Smooth muscle cell of the brain vasculature (primary cell): ENCODE measurements at places on chromosomes 11 and 22.

DNA sequence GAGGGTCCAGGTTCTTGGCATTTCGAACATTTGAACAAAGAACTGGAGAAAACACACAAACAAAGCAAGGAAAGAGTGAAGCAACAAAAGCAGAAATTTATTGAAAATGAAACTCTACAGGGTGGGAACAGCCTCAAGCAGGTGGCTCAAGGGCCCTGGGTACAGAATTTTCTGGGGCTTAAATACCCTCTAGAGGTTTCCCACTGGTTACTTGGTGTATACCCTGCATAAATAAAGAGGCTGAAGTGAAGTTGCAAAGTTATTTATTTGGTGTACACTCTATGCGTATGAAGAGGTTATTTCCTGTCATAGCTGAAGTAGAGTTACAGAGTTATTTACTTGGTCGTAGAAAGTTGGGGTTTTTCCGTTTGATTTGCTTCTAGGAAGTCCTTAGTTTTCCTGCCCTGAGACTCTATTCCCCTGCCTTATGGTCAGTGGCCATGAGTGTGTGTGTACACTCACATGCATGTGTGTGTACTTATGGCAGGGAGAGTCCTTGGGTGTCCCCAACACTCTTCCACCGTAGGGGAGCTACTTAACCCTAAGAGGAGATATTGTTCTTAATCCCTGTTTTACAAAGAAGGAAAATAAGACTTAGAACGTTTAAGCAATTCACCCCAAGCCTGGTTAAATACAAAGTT is 5.6 kb upstream of the SMCO4 start:
- DNase-seq: no peak

DNA sequence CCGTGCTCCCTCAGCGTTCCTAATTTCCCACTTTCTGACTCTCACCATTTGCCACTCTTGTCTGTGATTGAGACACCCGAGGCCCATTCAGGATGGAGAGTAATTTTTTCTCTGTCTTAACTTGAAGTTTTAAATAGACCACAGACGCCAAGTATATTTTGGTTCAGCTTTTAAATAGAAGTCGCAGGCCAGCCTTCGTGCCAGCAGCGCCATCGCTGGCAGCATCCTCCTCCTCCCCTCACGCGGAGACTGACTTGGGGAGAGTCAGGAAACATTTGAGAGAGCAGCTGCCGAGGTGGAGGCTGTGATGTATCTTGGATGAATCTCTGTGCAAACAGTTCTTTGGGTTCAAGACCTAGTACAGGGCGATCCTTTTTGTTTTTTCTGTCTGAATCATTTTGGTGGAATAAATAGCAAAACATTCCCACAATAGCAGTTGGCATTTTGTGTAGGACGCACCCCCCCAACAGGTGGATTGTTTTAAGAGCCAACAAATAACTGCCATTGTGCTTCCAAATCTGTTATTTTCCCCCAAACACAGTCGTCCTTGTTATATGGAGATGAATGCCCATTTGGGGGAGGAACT is 889 bp upstream of the DMC1 start:
- DNase-seq: no peak

DNA sequence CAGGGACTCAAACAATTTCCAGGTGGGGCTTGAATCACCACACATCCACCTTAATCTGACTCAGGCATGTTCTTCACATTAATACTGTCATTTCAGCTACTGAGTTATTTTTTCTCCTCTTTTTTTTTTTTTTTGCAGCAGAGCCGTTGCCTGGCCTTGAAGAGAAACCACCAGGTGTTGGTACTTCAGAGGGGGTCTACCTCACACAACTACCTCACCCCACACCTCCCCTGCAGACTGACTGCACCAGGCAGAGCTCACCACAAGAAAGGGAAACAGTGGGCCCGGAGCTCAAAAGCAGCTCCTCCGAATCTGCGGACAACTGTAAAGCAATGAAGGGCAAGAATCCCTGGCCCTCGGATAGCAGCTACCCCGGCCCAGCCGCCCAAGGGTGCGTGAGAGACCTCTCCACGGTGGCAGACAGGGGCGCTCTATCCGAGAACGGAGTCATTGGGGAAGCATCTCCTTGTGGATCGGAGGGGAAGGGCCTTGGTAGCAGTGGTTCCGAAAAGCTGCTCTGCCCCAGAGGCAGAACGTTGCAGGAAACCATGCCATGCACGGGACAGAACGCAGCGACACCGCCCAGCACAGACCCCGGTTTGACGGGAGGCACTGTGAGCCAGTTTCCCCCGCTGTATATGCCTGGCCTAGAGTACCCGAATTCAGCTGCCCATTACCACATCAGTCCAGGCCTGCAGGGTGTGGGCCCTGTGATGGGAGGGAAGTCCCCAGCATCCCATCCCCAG is 15.1 kb upstream of the SLC25A18 start:
- DNase-seq: no peak

- no peak for DNase-seq
Observed at GRCh38 chr11:74493791-74494630, 487 bp upstream of the LIPT2 start.

- DNase-seq: no peak
Observed at GRCh38 chr11:1060852-1061616, 13.6 kb upstream of the MUC2 start.

DNA sequence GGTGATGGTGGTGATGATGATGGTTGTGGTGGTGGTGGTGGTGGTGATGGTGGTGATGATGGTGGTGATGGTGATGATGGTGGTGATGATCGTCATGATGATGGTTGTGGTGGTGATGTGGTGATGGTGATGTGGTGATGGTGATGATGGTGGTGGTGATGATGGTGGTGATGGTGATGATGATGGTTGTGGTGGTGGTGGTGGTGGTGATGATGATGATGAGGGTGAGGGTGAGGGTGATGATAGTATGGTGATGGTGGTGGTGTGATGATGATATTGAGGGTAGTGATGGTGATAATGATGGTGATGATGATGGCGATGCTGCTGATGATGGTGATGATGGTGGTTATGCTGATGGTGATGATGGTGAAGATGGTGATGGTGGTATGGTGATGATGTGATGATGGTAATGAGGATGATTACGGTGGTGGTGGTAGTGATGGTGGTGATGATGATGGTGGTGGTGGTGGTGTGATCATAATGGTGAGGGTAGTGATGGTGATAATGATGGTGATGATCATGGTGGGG is 63.8 kb downstream of the MPPED1 start:
- DNase-seq: no peak

GRCh38 chr11:46247090-46247489 is 30.4 kb upstream of the CREB3L1 start:
- no peak for DNase-seq

- DNase-seq: no peak
Observed at GRCh38 chr11:35721651-35722282, 59.2 kb downstream of the TRIM44 start.

DNA sequence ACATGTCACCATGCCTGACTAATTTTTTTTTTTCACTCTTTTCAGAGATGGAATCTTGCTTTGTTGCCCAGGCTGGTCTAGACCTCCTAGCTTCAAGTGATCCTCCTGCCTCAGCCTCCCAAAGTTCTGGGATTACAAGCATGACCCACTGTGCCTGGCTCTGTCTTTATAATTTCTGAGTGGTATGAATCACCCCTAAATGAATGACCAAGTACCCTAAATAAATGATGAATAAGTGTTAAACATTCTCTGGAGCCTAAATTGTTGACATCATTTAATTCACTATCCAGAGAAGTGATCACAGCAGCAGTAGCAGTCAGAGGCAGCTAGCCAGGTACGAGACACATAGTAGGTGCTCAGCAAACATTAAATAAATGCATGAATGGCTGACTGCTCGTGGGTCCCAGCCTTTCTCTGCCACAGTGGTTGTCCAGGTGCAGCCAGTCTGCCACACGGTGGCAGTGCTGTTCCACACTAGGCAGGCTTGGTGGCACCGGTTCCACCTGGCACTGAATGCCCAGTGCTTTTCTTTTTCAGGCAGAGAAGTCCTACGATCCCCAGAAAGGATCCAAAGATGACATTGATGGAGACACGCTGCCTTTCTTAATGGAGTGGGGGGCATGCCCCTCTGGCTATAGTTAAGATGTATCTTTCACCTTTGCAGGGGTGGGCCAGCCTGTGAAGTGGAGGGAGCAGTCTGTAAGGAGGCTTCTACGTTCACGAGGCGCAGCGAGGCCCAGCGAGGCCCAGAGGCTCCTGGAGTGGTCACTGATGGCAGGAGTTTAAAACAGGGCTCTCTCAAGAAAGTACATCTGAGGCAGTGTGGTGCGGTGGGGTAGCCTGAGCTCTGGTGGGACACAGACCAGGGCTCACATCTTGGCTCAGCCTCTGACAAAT is 8.7 kb upstream of the TTC12 start:
- no peak for DNase-seq

- no peak for DNase-seq
Observed at GRCh38 chr11:14672635-14673034, 29.0 kb downstream of the PDE3B start.

- DNase-seq: no peak
Observed at GRCh38 chr11:40384991-40385390, 1074.5 kb downstream of the LRRC4C start.

DNA sequence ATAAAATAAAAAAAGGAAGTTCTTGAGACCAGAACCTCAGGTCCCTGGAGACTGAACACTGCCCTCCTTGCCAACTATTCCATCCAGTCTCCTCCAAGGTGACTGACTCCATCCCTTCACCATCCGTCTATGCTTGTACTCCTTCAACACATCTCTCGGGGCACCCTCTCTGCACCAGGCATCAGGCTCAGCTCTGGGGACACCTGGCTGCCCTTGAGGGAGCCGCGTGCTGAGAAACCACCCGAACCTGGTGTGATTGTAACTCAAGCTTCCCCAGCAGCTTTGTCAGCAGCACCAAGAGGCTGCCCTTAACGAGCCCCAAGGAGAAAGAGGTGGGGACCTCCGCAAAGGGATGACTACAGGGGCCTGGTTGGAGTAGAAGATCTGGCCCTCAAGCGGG is 1.7 kb downstream of the PTPN5 start:
- no peak for DNase-seq

DNA sequence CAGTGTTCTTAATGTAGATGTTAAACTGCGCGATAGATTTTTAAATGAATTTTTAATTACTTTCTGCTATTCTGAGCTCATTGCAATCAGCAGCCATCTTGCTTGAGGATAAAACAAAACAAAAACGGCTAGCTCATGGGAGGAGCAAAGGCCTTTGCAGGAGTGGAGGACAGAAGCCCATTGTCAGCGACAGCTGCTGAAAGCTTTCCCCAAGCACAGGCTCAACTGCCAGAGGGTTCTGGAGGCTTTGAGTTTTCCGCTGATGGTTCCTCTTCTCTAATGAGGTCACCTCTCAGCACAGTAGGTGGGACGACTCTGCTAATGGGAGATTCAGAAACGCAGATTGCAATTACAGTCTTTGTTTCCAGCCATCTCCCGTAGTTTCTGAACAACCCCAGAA is 167.1 kb upstream of the TTC12 start:
- DNase-seq: no peak

- DNase-seq: no peak
Observed at GRCh38 chr11:95456714-95457491, 225.9 kb upstream of the SESN3 start.

GRCh38 chr11:119172513-119172912 is 4.0 kb downstream of the NLRX1 start:
- DNase-seq: no peak

GRCh38 chr22:24435323-24435645 is 7.9 kb downstream of the ADORA2A start:
- no peak for DNase-seq

GRCh38 chr11:79241205-79241851 is 199.5 kb downstream of the TENM4 start:
- DNase-seq: no peak

- no peak for DNase-seq
Observed at GRCh38 chr11:28460348-28460747, 352.2 kb downstream of the METTL15 start.

DNA sequence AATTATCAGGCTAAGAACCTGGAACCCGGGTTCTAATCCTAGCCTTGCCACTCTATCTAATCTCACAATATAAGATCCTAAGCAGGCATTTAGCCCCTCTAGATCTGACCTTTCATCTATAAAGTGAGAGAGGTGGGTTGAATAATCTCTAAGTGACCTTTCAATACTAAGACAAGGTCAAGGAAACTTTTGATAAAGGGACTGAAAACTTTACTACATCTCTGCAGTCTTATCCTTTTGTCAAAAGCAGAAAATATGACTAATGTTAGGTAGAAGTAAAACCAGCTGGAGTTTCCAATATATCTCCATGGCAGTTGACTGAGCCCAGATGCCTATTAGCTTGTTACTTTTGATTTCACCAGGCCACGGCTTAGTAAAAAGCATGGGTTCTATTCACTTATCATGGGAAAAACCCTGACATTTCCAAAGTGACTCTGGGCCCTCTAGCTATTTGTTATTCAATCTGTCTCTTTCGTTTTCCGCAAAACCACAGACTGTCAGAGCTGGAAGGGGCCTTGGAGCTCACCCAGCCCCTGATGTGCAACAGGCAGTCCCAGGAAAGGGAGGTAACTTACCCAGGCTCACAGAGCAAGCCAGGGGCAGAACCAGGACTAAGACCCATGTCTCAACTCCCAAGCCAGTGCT is 75.8 kb downstream of the RAB30 start:
- DNase-seq: no peak

DNA sequence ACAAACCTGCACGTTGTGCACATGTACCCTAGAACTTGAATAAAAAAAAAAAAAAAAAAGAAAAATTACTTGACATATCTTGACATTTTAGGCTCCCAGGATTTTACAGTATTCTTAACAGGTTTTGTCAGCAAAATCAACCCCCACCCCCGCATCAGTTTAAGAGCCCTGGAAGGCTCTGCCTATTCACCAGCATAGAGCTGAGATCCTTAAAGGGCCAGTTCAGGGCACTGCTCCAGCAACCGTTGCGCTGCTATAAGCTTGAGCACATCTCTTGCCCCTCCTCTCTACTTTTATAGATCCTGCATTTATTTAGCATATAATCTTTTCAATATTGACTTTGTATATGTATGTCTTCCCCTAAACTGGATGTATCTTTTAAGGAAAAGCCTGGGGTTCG is 697 bp upstream of the PAFAH1B2 start:
- peak; percentile 23 for DNase-seq

- DNase-seq: no peak
Observed at GRCh38 chr11:61172888-61173287, 11.7 kb upstream of the VPS37C start.

DNA sequence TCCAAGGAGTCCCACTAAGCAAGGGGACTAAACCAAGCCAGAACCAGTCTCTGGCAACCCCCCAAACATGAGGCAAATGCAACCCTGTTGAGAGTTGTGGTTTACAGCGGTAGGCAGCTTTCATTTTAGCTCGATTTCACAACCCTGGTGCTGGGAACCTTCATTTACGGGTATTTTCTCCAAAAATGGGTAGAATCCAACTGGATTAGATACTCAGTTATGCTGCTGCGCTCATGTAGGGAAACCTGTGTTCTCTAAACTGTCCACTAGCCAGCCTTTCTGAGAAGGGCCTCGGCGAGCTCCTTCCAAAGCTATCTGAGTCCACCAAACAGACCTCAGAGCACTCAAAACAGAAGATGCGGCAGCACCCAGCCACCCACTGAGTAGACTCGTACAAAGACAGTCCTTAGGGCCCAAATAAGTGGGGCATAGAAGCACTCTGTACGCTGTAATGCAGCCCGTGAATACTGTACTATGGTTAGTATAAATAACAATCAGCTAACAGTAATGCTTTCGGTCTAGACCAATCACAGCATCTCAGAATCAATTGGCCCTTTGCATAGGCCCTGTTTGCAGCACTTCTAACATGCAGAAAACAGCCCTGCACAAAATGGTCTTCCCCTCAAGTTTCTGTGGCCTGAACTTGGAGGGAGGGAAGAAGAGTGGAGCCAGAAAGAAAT is 104.7 kb downstream of the ETS1 start:
- DNase-seq: no peak
